ENCODE measurements at places on chromosomes 2 and 18.

DNA sequence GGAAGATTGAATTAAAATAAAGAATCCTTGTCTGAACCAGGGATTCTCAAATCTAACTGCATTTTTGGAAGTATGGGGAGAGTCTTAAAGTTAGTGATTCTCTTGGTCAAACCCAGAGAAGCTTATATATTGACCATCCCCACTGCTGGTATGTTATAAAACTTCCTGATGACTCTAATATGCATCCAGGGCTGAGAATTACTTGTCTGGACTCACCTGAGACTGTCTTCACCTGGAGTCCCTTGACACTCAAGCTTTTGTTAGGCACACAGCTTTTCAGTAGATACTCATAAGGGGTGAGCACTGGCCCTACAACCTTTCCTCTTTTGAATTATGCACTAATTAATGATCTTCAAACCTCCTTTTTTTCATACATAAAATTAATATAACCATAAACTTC lies 149.6 kb upstream of the GULP1 start:
- DNase-seq: no peak

- DNase-seq: no peak
These were observed 30.6 kb downstream of the ADRA2B start for GRCh38 chr2:96085541-96086355.

DNA sequence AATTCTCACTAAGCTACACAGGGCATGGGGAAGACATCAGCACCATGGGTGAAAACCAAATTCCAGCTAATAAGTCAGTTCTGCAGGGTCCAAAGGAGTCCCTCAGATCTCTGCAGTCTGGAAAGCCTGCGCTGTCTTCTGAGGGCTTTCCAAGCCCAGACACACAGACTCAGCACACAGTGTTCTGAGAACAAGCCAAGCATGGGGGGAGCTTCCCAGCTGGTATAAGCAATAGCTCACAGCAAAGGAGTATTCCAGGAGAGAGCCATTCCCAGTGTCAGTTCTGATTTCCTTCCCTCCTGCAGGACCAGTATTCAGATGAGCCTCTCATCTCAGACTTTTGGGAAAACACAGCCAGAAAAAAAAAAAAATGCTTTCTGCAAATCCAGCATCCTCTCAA lies 370.8 kb downstream of the TNS1 start:
- DNase-seq: no peak

GRCh38 chr2:237590272-237591140 lies at the start of gene RAB17:
Gene RAB17 (minus strand): TSS chr2:237590734. CDS start chr2:237586154, 4,580 bp downstream.
- no peak for DNase-seq

- no peak for DNase-seq
These were observed 139.5 kb upstream of the SETBP1 start for GRCh38 chr18:44541159-44541558.

- DNase-seq: no peak
These were observed 33.2 kb upstream of the CWC22 start for GRCh38 chr2:180040146-180040925.

DNA sequence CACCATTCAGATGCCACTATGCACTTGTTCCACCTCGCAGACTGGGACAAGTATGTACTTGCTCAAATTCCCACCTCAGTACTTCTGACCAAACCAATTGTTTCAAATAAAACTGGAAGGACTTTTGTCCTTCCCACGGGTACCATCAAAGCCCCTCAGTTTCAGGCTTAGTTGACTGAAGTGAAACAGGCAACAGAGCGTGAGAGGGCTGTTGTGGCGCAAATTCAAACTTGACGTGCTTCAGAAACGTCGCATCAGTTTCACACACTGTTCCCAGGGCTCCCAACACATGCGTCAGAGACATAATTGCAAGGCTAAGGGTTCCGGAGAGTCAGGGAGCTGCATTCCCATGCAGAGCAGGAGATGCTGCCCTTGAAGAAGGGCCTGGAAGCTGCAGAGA lies 33.7 kb downstream of the RNF152 start:
- DNase-seq: no peak

All from hippocampal formation (tissue), 2 donors.